ENCODE measurements at places on chromosomes 5 and 9.

DNA sequence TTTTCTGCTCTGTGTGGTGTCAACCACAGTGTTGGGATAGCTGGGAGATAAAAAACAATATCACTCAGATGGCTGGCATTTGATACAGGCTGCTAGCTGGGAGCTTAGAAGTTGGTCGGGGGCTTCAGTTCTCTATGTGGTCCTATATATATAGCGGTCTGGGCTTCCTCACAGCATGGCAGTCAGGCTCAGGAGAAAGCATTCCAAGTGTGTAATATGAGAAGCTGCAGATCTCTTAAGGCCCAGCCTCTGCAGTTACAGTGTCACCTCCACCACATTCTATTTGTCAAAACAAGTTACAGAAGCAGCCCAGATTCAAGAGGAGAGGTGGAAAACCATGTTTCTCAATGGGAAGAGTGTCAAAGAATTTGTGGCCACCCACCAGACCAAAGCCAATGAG is 108.1 kb upstream of the NIPBL start:
- no peak for DNase-seq

GRCh38 chr9:136191960-136192286 is 13.0 kb downstream of the LHX3 start:
- DNase-seq: no peak

DNA sequence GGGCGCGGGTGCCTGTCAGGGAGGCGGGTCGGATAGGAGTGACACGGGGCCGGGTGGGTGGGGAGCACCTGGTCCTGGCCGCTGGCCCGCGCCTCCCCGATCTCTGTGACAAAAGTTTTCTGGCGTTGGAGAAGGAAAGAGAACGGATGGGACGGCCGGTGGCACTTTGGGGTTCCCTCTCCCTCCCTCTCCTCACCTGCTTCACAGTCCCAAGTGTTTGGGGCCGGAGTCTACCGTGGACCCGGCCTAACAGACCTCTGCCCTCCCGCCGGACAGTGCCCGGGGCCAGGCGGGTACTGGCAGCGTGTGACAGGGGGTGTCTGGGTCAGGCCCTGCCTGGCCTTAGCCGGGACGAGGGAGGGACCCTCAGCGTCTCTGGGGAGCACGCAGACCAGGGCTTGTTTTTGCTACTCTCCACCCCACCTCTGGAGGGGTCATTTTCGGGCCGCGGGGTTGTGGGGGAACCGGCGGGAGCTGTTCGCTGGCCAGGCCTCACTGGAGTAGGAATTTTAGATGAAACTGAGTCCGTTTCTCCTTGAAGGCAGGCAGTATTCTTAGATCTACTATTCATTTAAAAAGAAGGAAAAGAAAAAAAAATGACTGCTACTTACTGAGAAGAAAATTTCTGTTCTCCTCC is 1.7 kb downstream of the PRDM6 start:
- no peak for DNase-seq

DNA sequence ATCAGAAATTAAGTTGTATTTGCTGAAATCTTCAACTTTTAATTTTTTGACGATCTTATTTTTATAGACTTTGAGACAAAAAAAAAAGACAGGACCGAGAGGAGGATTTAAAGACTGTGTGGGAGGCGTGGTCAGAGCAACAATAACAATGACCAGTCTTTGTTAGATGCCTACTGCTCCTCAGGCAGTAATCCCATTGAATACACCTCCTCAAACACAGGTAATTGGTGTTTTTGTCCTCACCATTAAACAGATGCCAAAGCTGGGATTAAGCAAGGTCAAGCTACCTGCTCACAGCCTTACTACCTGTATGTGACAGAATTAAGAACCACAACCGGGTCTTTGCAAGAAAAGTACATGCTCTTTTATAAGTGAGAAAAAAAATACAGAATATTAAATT is 233.3 kb upstream of the GRAMD2B start:
- DNase-seq: no peak
